ENCODE measurements at places on chromosomes 2 and 18. TPM values are rescaled to one million over a fixed set of nuclear protein-coding genes. Genes with fewer than 3 reads are reported as not detected.

DNA sequence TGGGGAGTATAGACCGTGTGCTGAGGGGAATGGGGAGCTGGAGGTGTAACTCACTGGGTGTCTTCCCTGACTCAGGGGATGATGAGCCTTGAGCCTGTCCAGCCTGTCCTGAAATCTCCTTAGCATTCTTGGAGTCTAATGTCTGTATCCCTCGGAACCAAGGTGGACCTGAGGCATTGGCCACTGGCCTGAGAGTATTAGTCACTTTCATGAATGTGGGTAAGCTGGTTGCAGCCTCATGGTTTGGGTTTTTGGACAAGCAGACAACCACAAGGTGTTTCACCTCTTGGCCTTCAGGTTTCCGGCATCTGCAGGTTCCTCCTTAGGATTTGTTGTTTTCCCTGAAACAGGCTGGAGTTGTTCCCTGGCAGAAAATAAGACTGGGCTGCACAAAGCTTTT, 63.2 kb downstream of the PRKCE start:
- no peak for DNase-seq

Gene PTPRN
- total RNA-seq: 0.91 TPM

Gene AQP12B
- total RNA-seq: not detected

Gene SNED1
- total RNA-seq: 8.6 TPM

Gene SP9
- total RNA-seq: not detected
